ENCODE measurements at places on chromosomes 12 and 14. TPM values are rescaled to one million over a fixed set of nuclear protein-coding genes. Genes with fewer than 3 reads are reported as not detected.

Gene ISCU
- total RNA-seq = 194 TPM

Gene CSRP2
- 10.8 TPM for total RNA-seq

Gene PAX9
- not detected for total RNA-seq

Gene ACIN1
- 84.0 TPM for total RNA-seq

Gene KCNC2
- total RNA-seq = not detected

Gene ENO2
- 29.3 TPM for total RNA-seq

Gene VASH1
- total RNA-seq = 6.3 TPM

Gene BIN2
- not detected for total RNA-seq
